ENCODE measurements at places on chromosomes 7 and 10.

DNA sequence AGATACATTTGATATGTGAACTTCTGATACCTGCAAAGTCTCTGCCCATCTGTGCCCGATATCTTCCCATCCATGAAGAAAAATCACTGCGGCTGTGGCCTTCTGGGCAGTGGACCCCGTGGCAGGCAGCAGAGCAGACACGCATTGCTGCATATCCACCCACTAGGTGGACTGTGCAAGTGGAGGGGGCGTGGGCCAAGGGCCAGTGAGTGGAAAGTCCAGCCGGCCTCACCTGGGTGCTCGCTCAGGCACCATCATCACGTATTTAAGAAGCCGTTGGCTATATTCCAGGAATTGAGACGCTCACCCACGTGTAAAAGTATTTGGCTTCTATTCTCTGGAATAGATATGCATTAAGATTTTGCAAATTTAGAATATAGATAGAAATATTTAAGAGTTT, 30.8 kb upstream of the SLC13A1 start:
- DNase-seq, result no peak

DNA sequence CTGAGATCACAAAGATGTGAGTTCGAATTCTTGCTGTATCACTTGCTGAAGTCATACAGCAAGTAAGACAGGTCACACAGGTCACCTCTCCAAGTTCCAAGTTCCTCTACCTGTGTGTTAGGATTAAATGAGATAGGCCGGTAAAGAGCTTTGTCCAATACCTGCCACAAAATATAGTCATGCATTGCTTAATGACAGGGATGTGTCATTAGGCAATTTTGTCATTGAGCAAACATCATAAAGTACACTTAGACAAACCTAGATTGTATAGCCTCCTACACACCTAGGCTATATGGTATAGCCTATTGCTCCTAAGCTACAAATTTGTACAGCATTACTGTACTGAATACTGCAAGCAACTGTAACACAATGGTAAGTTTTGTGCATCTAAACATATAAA, 469.4 kb downstream of the KCNMA1 start:
- no peak for DNase-seq

DNA sequence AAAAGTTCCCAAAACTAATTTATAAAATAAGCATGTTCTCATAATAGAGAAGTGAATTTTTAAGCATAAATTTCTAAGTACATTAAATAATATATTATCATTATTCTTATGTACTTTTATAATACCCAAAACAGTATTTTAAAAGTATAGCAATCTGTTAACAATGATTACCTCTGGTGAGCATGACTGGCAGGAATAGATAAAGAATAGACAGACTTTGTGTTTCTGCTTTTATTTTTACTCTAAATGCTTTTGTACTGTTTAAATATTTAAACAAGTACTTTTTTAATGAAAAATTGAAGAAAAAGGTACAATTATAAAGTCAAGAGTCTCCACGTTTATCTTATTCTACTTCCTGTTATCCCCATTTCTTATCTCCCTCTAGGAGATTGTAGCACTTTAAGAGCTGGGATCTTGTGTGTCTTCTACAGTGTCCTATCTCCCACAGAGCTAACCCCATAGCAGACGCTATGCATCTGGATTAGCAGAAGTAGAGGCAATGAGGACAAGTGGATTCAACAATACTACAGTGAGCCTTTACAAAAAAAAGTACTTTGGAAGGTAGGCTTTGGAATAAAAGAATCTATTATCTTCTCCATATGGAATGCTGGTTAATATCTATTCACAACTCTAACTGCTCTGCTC, 42.9 kb downstream of the IDE start:
- no peak for DNase-seq

DNA sequence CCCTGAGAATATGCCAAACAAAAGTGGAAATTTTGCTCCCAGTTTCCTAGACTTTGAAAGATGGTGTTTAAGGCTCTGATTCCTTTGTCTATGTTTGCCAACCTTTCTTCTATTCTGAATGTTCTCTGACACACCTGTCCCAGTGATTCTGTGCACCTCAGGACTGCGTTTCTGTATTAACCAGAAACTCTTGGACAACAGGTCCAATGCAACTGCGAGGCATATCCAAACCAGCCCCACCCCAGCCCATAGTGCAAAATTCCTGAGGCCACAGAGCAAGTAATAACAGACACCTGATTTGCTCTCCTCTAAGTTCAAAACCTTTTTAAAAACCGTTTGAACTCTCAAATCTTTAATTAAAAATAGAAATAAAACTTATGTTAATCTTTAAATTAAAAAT, 37.0 kb upstream of the MSRB2 start:
- no peak for DNase-seq

GRCh38 chr7:17236171-17236570, 62.3 kb upstream of the AHR start:
- no peak for DNase-seq

DNA sequence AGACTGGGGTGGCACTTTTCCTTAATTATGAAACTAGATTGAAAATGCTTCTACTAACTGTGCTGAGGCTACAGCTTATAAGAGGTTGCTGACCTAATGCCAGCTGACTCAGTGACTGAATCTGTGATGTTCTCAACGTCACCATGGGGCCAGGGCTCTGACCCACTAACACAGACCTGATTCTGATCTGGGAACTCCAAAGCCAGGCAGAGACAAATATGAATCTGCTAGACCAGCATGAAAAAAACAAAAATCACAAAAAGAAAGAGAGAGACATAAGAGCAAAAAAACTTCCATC, 16.1 kb downstream of the USP6NL start:
- DNase-seq, result no peak

DNA sequence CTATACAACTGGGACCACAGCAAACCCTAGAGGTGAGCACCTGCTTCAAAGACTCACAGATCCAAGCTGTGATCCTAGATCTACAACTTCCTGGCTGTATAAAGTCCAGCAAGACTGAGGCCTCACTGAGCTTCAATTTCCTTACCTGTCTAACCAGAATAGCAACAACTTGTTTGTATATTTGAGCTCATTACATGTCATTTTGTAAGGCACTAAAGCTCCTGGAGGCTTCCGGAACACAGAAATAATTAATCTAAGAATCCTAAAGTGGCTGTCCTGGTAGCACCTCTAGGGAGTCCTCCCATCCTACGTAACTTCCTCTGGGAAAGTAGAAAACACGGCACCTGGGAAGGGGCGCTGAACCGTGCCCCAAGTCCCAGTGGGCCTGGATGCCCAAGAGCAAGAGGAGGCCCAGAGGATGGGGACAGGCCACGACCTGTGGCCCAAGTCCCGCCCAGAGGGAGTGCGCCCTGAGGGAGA, 39.4 kb downstream of the HK1 start:
- no peak for DNase-seq

DNA sequence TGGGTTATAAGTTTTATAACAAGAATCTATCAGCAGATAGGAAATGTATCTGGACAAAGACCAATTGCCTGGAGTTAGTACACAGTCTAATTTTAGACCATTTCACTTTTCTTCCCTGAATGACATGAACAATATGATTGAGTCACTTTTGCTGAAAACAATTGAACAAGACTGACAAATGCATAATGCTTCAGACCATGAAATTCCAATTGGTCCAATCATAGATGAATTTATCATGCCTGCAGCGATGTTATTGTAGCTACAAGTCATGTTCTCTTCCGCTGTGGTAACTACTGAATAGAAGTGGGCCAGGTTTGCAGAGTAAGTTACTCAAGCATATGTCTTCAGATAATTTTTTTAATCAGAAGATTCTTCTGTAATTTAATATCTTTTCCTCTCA, 73.4 kb downstream of the VSTM2A start:
- no peak for DNase-seq

DNA sequence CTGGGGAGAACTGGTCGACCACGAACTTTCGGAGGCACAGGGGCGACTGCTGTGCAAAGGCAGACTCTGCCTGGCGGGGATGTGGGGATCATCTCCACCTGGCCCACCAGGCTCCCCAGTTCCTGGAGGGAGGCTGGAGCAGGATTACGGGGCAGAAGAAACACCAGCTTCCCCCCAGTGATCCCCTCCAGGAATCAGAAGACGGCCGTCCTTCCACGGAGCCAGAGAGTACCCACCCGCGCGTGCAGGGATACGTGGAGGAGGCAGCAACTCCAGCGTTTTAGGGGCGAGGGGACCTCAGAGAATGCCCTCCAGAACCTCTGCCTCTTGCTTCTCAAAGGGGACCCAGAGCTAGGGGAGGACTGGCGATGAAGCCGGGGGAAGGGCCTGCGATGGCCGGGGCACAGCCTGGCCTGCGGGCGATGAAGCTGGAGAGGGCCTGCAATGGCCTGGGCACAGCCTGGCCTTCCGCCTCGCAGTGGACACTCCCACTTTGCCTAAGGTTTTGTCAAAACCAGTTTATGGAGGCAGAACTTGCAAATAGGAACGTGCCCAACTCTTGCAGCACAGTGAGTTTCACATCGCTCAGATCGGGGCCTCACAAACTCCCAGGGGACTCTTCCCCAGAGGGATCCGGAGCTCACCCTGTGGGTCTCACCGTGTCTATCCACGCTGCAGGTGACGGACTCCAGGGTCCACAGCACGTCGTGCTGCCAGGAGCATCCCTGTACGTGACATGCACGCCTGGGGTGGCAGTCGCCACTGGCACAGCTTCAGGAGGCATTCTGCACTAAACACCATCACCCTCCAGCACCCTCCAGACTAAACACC, 77.9 kb upstream of the PDGFA start:
- no peak for DNase-seq

- DNase-seq, result no peak
Measured at GRCh38 chr7:5388905-5389433, 34.7 kb downstream of the TNRC18 start.
